ENCODE measurements at places on chromosomes 2 and 18.

- DNase-seq, result no peak
These were observed 84.4 kb downstream of the EIPR1 start for GRCh38 chr2:3293221-3293620.

DNA sequence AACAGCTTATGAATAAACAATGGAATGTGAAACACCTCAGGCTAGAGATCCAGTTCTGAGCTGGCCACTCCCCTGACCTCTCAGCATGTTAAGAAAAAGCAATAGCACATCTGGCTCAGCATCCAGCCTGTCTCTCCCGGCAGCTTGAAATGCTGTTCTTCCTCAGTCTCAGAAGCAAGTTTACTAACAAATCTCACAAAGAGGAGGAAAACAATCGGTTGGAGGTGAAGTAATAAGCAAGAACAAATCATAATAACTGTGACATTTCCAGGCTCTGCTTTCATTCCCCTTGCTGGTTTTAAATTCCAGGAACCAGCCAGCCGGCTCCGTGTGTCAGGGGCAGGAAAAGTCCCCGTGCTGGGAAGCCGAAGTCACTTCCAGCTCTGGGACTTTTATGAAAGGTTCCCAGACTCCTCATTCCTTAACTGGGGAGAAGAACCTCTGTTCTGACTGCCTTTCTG, 133.9 kb upstream of the ARL4C start:
- DNase-seq, result no peak

DNA sequence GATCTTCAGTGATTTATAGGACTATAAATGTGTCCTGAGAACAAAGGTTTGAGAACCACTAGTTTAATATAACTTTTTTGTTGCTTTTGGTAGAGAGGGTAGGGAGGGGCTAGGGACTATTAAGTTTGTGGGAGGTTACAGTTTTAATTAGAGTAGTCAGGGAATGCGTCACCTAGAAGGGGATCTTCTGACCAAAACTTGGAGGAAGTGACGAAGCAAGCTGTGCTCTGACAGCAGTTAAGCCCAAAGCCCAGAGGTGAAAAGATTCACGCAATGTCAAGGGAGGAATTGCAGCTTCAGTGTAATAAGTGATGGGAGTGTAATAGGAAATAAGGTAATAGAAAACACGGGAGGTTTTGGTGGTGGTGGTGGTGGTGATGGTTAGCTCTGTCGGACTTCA, 8.1 kb downstream of the TDRD15 start:
- DNase-seq, result no peak

DNA sequence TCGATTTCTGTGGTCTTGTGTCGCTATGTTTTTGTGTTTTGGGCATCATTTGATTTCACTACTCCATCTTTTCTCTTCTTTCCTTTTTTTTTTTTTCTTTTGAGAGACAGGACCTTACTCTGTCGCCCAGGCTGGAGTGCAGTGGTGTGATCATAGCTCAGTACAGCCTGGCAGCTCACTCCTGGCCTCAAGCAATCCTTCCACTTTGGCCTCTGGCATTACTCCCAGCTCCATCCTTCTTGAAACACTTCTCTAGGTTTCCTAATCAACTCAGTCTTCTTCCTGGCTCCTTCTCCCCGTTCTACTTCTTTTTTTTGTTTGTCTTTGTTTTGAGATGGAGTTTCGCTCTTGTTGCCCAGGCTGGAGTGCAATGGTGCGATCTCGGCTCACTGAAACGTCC, 26.5 kb downstream of the TCF23 start:
- no peak for DNase-seq

GRCh38 chr18:76619621-76620315, 124.7 kb upstream of the ZNF516 start:
- no peak for DNase-seq

DNA sequence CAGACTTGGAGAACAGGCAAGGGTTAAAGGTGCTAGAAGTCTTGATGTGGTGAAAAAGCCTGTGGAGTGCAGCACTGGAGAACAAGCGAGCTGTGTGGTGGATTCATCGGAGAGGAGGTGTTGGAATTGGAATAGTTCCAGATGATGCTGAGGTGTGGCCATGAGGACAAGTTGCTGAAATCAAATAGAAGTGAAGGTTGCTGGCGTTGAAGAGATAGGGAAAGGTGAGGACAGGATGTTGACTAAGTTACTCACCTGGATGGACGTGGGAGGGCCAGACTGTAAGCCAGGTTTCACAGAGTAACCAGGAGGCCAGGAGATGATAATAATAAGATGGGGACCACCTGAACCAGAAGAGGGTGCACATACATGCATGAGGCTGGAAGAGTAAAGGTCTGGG, 173.4 kb downstream of the DIS3L2 start:
- no peak for DNase-seq

DNA sequence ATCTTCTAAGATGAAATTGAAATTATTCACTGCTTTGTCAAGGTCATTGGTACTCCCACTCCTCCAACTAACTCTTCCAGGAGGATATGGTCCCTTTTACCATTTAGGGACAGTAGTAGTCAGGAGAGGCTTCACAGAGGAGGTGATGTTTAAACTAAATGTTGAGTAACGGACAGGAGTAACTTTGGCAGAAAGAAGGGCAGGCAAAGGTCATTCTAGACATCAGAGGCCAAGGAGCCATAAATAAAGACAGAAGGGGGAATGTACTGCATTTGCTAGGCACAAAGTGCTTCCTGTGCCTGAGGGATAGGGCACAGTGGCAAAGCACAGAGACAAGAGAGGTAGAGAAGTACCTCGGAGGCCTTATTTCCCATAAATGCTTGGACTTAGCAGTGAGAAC, 14.6 kb upstream of the ACMSD start:
- DNase-seq, result no peak

Measured in CD4-positive, alpha-beta T cell treated with Interleukin-15 for 1 hour (primary cell).